ENCODE measurements at places on chromosomes 2 and 18.
A peak's percentile ranks its signal among the peaks of the same experiment; 100 is the strongest.

- DNase-seq = no peak
Observed at GRCh38 chr2:40109381-40109780, 330.3 kb upstream of the THUMPD2 start.

DNA sequence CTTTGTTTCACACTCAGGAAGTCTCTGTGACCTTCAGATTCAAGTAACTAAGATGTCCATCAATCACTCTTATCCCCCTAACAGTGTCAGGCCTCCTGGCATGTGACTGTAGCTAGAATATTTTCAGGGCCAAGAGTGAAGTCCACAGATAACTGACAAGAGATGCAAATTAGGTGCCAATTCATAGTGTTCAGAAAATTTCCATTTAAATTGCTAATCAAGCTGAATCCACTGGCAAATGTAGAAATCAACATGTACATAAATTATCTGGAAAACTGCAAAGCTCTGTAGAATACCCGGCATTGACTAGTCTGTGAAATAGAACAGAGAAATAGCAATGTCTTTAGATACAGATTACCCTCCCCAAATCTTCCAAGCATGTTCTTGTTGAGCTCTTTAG lies 38.6 kb upstream of the ARL4C start:
- DNase-seq = no peak

DNA sequence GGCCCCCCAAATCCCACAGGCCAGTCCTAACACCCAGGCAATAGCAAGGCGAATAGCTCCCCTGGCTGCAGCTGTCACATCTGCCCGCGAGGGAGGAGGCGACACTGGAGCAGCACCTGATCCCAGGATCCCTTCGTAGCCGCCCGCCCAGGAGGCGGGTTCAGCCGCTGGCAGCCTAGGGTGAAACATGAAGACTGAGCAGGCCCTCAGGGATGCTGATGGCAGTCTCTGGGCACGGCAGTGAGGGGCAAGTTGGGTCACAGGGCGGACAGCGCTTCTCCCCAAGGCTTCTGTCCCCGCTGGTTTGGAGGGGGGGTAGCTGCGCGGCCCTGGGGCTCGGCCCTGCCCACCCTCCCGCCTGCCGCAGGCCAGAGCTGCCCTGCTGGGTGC lies 1.9 kb downstream of the DNMT3A start:
- DNase-seq = peak; percentile 77

GRCh38 chr2:128638341-128639119 lies 319.9 kb upstream of the HS6ST1 start:
- DNase-seq = no peak

DNA sequence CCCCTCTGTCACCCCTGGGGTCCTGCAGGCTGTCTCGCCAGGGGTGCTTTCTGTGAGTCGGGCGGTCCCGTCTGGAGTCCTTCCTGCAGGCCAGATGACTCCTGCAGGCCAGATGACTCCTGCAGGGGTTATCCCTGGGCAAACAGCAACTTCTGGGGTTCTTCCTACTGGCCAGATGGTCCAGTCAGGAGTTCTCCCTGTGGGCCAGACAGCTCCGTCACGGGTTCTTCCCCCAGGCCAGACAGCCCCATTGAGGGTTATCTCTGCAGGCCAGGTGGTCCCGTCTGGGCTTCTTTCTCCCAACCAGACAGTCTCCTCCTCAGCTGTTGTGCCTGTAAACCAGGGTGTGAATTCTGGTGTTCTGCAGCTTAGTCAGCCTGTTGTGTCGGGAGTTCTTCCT lies 27.6 kb downstream of the ADNP2 start:
- DNase-seq = no peak

DNA sequence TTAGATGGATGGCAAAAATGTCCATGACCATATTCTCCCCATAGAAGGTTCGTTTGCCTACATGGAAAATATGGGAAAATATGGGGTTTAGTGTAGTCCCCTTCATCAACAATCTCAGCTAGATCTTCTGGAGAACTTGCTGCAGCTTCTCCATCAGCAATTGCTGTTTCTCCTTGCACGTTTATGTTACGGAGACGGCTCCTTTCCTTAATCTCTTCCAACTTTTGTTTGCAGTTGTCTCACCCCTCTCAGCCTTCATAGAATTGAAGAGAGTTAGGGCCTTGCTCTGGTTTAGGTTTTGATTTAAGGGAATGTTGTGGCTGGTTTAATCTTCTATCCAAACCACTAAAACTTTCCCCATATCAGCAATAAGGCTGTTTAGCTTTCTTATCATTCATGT lies 28.9 kb downstream of the MYCN start:
- no peak for DNase-seq

Data from left colon (tissue), 2 donors.